ENCODE measurements at places on chromosomes 1 and 21. TPM values are rescaled to one million over a fixed set of nuclear protein-coding genes. Genes with fewer than 3 reads are reported as not detected.

Gene GLIS1
- total RNA-seq = not detected

DNA sequence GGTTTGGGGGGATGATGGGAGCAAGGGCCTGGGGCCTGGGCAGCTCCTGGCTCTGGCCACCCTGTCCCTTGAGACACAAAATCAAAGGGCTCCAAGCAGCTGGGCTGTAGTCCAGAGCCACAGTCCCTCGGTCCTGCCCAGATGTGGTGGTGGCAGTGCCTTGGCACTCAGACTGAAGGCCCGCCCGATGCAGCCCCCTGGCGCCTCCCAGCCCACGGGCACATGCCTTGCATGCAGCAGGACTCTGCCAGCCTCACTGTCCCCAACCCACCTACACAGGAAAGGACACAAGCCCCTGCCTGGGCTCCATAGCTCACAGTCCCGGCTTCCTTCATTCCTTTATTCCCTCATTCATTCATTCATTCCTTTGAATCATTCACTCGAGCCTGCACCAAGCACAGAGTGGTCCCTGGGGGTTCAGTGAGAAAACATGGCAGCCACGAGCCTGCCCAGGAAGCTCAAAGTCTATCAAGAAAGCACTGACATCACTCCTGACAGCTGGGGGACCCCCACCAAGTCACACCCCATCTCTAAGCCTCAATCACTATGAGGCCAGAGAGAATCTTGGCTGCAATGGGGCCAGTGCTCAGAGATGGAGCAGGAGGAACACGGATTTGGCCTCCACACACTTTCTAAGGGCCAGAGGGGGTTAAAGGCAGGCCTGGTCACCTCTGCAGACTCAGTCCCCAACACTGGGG lies 5.8 kb downstream of the SDC3 start:
- DNase-seq = no peak

DNA sequence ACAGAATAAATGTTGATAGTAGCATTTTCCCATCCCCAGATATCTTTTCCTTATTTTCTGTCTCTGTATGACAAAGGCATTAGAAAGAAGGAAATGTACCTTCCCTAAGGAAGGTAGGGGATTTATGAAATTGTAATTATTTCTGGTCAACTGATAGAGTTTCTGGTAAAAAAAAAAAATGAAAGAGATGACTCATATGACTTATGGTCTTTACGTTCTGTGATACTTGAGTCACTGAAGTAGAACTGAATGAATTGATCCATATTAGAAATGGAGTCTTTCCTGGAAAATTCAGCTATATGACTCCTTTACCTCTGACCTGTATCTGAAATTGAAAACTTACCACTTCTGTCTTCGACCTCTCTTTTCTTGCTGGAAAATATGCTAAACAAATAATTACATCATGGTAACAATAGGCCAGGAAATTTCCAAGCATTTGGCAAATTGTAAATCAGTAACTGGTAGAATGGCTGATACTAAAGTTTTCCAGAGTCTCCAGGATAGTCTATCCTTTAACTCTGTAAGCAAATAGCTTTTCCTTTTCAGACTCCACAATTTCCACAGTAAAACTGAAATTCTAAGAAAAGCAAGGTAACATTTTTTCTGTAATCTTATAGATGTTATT lies 364.3 kb upstream of the PTBP2 start:
- no peak for DNase-seq

DNA sequence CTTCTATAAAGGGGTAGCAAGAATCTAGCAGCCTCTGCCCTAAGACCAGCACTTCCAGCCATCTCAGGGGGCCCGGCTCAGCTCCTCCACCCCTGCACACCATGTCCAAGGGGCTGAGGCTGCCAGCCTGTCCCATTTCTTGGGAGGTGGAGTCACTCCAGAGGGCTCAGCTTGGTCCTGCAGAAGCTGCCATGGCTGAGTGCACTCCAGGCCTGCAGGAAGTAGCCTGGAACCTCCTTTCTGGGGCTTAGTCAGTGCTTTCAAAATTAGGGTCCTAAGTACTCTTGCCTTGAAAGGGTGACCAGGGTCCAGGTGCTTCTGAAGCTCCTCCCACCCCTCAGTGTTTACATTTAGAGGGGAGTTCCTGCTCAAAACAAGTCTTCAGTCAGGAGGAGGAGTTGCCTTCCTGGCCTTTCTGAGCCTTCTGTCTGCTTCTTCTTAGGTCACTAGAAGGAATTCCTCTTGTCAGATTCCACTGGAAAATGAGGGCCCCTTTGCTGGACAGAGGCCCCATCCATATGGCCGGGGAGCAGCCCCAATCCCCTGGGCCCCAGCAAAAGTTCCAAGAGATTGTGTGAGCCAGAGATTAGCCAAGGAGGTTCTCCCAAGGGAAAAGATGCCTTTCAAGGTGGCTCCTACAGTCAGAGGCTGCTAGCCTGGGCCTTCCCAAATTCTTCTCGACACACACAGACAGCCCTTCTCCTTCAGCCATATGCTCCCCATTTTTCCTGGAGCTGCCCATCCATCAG lies 128.1 kb upstream of the VAMP3 start:
- DNase-seq = no peak

GRCh38 chr1:178774263-178774662 lies 49.2 kb downstream of the RALGPS2 start:
- no peak for DNase-seq

GRCh38 chr1:180155182-180155682 lies 563 bp downstream of the QSOX1 start:
- no peak for DNase-seq

Gene TRAPPC10
- 45.9 TPM for total RNA-seq

Gene FHL3
- 57.0 TPM for total RNA-seq

DNA sequence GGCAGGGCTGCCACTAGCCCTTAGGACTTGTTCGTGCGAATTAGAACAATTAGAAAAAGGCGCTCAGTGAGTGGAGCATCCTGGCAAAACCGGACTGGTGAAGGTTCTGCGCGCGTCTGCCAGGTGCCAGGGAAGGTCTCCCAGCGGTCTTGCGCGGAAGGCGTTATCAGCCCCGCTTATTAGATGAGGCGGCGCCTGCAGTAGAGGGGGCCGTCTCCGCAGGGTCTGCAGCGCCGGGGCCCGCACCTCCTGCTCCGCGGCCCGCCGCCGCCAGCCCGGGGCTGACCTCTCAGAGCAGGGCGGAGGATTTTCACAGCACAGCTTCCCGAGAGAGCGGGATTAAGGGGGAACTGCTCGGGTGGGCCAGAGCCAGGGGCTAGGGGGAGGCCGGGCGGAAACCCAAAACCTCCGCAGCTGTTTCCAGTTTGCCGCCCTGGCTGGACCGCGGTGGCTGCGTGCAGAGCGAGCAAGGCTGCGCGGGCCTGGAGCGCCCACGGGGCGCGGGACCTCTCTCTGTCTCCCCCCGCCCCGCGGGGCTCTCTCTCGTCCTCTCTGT lies 155.2 kb downstream of the FOXD2 start:
- DNase-seq = no peak

DNA sequence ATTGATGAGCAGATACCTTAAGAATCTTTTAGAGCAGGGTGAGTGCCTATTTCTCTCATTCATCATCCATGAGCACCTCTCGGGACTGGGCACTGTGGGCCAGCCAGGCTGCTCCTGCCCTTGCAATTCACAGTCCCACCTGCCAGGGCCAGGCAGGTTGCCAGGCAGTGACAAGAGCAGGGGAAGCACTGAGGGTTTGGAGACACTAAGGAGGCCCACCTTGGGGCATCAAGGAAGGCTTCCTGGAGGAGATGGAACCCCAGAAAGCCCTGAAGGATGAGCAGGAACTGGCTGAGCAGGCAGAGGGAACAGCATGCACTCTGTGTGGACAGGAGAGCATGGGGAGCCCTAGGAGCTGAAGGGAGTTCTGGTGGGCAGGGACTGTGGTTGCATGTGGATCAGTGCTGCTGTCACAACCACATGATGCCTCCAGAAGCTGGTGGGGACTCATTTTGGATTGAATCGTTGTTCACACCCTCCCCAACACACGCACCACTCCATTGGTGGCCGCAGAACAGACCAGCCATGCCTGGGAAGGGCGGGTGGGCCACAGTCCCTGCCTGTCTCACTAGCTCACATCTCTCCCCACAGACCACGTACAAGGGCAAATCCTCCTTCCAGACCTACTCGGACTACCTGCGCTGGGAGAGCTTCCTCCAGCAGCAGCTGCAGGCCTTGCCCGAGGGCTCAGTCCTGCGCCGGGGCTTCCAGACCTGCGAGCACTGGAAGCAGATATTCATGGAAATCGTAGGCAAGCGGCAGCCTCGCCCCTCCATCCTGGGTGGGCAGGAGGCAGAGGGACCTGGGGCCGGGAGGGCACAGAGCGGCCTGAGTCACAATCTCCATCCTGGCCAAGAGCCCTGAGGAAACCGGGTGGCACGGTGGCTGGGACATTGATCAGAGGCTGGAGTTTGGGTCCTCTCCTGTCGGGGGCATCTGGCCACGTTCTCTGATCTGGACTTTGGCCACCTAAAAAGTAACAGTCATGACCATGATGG lies 55.1 kb downstream of the DISP3 start:
- DNase-seq = no peak

Gene RNU1-1
- total RNA-seq = under 0.01 TPM

Gene VTCN1
- total RNA-seq = not detected

Measured in thoracic aorta (tissue), 2 donors.